ENCODE measurements at places on chromosomes 4 and X.

- DNase-seq, result peak; percentile 41
Measured at GRCh38 chr4:1356181-1356998, 9.4 kb downstream of the UVSSA start.

DNA sequence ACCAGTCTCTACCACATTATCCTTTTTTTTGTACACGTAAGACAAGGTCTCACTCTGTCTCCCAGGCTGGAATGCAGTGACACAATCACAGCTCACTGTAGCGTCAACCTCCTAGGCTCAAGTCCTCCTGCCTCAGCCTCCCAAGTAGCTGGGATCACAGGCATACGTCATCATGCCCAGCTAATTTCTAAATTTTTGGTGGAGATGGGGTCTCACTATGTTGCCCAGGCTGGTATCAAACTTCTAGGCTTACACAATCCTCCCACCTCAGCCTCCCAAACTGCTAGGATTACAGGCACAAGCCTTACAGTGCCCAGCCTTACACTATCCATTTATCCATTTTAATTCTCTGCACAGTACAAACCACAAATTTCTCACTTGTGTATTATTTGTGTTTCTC, 58.0 kb downstream of the CLOCK start:
- DNase-seq, result no peak

GRCh38 chr4:136713140-136713539, 819.2 kb downstream of the PCDH18 start:
- no peak for DNase-seq

- DNase-seq, result no peak
Measured at GRCh38 chr4:57418133-57418532, 307.9 kb upstream of the IGFBP7 start.

GRCh38 chr4:94803181-94803580, 45.4 kb downstream of the BMPR1B start:
- DNase-seq, result no peak

Measured in stimulated activated CD4-positive, alpha-beta T cell treated with anti-CD3 and anti-CD28 coated beads, Interleukin-2, amount 100 ng/mL, for 48 hours (primary cell).